ENCODE measurements at places on chromosomes 3 and 15. TPM values are rescaled to one million over a fixed set of nuclear protein-coding genes. Genes with fewer than 3 reads are reported as not detected.

Gene TIPIN
- 34.6 TPM for total RNA-seq

Gene MGLL
- 58.5 TPM for total RNA-seq

Gene ZNF662
- not detected for total RNA-seq

Gene TMCO5A
- total RNA-seq: not detected

Gene NAALADL2
- total RNA-seq: not detected

Gene SSUH2
- total RNA-seq: 0.65 TPM

Gene SLC28A2
- not detected for total RNA-seq

Gene TGM5
- not detected for total RNA-seq

Gene ADAMTS17
- not detected for total RNA-seq

Gene SAMMSON
- not detected for total RNA-seq

Gene SLC38A3
- not detected for total RNA-seq

Gene TMEM44
- 11.3 TPM for total RNA-seq

Gene OPA1
- 29.7 TPM for total RNA-seq

Gene CIDEC
- 6.6 TPM for total RNA-seq

Gene ROPN1
- total RNA-seq: not detected

Gene HHATL
- not detected for total RNA-seq

Gene APH1B
- 20.2 TPM for total RNA-seq

Gene MYRIP
- total RNA-seq: not detected

Gene ADAMTS7
- total RNA-seq: 2.5 TPM

Gene THAP10
- 4.8 TPM for total RNA-seq

Gene GTF2A2
- total RNA-seq: 172 TPM

Gene BFSP2
- not detected for total RNA-seq

Gene ULK3
- total RNA-seq: 32.2 TPM

Gene GP5
- total RNA-seq: not detected

Gene GRAMD1C
- not detected for total RNA-seq

Gene CLRN1
- total RNA-seq: not detected

Gene GUCA1C
- total RNA-seq: not detected

Gene CLDN11
- total RNA-seq: not detected

Gene BLM
- 14.8 TPM for total RNA-seq

Gene THOC7
- 49.0 TPM for total RNA-seq

Gene BSN
- 0.09 TPM for total RNA-seq
